ENCODE measurements at places on chromosomes 5 and 9.
A peak's percentile ranks its signal among the peaks of the same experiment; 100 is the strongest.

GRCh38 chr9:124187311-124187710 lies 70.4 kb upstream of the NEK6 start:
- DNase-seq, result no peak

DNA sequence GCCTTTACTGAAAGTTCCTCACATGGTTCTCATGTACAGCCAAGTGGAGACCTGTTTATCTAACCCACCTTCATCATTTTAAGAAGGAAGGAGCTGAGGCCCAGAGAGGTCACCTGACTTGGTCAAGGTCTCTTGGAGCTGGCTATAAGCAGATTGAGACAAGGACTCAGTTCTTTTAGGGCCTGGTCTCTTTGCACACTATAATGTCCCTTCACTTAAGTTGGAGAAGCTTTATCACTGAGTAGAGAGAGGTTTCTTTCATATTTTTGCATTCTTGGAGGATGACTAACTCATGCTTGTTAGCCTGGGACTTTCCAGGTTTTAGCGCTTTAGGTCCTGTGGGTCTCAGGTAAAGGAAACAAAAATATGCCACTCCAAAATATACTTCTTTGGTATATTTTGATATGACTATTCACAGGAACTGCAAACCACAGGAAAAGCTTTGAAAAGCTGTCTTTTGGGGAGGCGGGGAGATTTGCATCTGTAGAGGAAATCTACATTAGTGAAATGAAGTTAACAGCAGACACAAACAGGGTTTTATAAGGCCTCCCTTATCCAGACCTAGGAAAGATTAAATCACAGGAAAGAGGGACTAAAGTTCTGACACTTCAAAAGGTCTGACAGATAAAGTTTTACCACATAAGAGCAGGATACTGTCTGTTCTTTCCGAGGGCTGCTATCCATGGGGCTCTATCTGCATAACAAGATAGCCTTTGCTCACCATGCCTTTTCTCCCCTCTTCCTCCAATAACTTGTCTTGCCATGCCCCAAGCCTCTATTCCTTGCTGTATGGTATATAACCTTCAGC lies 95.8 kb upstream of the ANKRD55 start:
- peak; percentile 62 for DNase-seq

GRCh38 chr5:82156874-82157273 lies 121.3 kb downstream of the RPS23 start:
- DNase-seq, result no peak

DNA sequence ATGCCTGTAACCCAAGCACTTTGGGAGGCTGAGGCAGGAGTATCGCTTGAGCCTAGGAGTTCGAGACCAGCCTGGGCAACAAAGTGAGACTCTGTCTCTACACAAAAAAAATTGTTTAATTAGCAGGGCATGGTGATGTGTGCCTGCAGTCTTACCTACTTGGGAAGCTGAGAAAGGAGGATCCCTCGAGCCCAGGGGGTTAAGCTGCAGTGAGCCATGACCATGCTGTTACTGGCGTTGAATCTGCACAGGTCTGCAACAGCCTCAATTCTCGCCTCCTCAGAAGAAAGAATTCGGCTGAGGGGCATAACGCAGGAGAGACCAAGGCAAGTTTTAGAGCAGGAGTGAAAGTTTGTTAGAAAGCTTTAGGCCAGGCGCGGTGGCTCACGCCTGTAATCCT lies 18.0 kb downstream of the CCT5 start:
- DNase-seq, result no peak

DNA sequence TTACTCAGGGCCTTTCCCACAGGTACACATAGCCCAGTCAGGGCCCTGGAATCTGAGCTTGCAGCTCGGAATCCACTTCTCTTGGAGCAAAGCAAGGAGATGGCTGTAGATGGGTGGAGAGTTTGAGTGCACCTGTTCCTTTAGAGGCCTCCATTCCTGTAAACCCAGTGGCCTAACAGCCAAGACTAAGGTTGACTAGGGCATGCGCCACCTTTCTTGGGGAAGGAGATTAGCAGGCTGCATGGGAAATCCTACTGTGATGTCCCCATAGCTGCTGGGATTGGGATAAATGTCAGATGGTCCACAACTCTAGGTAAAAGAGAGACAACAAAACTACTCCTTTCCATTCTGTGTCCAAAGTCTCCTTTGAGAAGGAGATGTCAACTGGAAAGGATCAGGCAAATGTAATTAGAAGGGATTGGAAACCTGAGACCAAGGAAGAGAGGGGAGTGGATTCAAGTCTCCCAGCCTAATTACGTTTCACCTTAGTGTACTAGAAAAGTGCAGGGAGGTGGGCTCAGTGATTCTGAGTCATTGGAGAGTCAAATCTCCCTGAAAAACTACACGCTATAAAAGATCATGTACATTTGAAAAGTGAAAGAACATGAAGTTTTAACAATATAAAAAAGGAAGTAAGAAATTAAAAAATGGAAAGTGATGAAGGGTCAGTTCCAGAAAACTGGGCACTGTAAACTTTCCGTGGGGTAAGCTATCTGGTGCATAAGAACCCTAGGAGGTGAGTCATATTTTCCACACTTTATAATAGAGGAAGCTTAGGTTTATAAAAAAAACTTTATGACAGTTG lies 104.2 kb downstream of the SEC61B start:
- no peak for DNase-seq

DNA sequence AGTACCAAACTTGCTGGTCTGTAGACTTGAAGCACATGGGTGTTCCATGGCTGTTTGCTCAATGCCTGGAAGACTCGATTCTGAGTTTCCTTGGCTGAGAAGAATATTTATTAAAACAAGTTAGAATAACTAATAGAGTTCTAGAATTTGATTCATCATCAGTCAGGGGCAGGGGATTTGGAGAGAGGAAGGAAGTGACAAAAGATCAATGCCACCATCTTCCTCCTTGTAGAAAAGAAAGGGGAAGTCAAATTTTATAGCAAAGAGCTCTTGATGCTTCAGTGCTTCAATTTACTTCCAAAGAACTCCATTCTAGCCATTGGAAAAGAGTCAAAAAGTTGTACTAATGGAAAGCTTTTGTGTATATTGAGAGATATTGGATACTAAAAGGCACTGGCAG lies 236.3 kb downstream of the MCTP1 start:
- DNase-seq, result no peak

- no peak for DNase-seq
Measured at GRCh38 chr9:92176068-92176799, 61.0 kb upstream of the SPTLC1 start.

DNA sequence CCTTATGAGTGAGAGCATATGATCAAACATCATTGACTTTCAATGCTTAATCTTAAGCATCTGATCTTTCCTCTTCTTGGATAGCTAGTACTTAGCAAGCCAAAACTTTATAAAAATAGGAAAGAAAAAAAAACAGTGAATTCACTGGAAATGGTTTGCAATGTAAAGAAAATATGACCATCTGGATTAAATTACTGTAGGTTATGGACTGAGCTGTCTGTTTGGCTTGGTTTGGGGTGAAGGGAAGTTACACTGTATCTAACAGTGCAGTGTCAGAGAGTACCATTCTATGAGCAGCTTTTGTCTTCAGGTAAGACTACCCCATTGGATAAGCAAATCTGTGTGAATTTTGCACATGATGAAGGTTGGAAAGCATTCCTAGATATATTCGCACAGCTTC lies 151.4 kb downstream of the TLE1 start:
- no peak for DNase-seq

- no peak for DNase-seq
Measured at GRCh38 chr5:173230690-173231380, 4.2 kb downstream of the NKX2-5 start.

- DNase-seq, result no peak
Measured at GRCh38 chr5:116939641-116940040, 365.0 kb upstream of the SEMA6A start.

- DNase-seq, result no peak
Measured at GRCh38 chr5:147321569-147321968, 86.7 kb downstream of the STK32A start.

DNA sequence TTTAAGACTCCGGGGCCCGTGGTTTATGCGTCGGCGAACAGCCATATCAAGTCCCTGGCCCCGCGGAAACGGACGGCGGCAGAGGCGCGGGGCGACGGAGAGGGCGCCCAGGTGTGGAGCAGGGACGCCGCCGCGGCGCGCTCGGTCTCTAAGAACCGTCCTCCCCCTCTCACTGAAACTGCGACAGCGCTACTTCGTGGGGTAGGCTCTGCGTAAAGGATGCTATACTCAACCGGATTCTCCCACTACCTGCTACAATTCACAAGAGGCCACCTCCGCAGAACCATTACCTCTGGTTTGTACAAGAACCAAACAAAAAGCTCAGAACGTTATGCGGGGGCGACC lies 404 bp downstream of the MRNIP start:
- no peak for DNase-seq

DNA sequence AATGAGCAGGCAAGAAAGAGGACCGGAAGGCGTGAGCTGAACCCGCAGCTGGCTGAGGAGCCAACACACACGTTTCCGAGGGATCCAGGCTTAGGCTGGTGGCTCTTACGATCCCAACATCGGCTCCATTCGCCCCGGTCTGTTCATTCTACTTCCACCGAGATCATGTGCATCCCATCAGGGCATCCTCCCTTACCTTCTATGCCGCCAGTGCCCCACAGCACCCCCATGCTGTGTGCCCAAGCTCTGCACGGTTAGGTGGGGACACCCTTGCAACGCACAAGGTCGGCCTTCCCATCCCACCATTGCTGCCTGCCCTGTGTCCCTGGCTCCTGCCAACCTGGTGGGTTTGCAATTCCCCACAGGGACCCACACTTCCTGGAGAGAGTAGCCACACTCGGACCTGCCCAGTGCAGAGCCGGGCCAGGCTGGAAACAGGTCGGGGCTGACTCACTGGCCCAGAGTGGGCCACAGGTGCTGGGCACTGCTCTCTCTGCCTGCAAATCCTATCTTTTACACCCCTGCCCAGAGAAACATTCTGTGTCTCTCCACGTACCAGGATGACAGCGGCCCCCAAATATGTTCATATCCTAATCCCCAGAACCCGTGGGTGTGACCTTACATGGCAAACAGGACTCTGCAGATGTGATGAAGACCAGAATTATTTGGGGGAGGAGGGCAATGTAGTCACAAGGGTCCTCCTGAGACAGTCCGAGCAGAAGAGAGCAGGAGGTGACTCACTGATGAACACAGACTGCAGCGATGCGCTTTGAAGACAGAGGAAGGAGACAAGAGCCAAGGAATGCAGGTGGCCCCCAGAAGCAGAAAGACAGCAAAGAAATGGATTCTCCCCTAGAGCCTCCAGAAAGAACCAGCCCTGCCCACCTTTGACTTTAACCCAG lies 182.2 kb downstream of the AUH start:
- no peak for DNase-seq

DNA sequence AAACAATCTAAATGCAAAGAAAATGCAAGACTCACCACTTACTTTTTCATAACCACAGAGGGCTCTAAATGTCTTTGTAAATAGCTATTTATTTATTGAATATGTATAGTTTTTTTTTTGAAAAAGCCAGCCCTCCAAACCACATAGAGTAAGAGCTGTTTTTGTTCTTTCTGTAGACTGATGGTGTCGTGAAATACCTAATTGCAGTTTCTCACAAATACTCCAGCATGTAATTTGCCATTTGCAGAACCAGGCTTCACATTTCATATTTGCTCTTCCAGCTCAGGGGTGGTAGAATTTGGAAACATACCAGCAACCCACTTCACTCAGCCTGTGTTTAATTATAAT lies 159.8 kb downstream of the TMC1 start:
- DNase-seq, result no peak

DNA sequence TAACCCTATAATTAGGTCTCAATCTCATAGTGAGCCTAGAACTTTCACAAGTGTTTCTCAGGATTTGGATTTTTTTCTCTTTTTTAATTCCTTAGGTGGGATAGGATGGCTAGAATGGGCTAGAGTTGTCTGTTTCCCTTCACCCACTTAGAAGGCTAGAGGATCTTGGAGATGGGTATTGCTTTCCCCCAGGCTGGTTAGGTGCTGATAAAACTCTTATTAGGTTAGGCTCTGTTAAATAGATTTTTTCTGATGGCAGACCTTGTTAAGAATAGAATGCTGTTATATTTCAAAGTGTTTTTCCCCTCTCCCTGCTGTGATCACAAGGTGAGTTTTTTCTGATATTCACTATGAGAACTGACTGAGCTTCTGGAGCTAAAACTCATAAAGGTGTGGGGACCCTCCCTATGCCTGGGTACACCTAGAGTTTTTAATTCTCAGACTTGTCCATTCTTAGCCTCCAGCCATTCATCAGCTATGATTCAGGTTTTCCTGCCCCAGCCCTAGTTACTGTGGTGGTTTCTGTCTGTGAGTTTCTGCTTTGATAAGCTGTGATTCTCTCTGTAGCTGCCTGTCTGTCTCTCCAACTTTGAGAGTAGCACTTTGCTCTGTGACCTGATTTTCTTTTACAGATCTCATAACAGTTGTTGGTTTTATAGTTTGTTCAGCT lies 132.4 kb downstream of the HACD4 start:
- no peak for DNase-seq

DNA sequence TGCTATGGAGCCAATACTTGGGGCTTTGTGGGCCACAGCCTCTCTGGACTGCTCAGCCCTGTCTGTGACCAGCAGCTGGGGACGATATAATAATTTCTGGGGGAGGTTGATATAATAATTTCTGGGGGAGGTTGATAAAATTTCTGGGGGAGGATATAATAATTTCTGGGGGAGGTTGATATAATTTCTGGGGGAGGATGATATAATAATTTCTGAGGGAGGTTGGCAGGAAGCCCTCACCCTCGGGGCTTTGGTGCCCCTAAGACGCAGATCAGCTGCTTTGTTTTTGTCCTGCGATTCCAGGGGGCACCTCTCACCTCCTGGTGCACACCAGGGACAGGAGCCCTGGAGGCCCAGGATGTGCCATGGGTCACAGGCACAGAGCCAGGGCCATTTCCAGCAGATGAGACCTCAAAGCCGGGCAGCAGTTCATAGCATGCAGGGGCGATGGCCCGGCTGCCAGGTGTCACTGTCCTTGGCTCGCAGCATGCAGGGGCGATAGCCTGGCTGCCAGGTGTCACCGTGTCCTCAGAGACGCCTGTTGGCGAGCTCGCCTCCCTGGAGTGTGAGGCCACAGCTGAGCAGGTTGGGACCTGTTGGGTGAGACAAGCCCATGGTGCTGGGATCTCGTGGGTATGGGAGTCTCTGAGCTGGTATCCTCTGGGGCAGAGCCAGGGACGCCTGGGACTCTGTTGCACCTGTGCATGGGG lies 3.8 kb upstream of the TOR4A start:
- no peak for DNase-seq

- DNase-seq, result peak; percentile 15
Measured at GRCh38 chr5:116942622-116943021, 368.0 kb upstream of the SEMA6A start.

DNA sequence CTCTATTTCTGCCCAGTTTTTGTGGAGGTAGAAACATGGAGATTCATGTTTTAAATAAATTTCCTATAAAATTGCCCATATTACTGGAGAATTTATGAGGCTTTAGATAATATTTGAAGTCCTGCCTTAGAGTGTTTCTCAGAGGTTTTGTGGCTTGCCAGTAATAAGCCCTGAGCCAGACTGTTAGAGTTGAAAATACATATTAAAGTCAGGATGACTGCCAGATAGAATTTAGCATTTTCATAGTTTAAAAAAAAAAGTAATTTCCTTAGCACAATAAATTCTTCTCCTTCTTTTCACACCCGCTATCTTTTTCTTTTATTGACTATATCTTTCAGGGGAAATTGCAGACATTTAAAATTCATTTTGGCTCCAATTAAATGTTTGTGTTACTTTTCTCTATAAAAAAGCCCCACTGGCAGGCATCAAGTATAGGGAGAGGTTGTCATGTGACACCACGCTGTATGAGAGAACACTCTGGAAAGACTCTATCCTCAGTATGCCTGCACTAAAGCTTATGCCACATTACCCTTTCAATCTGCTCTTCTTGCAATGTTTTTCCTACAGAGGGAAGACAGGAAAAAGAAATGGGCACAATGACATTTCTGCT lies 135.2 kb downstream of the MPDZ start:
- DNase-seq, result no peak

GRCh38 chr9:96510258-96510657 lies 60.3 kb downstream of the HABP4 start:
- no peak for DNase-seq

Data from COLO829 (cell line).